Neural progenitor cell (in vitro differentiated cells): ENCODE measurements at places on chromosomes 2 and 18. TPM values are rescaled to one million over a fixed set of nuclear protein-coding genes. Genes with fewer than 3 reads are reported as not detected.

DNA sequence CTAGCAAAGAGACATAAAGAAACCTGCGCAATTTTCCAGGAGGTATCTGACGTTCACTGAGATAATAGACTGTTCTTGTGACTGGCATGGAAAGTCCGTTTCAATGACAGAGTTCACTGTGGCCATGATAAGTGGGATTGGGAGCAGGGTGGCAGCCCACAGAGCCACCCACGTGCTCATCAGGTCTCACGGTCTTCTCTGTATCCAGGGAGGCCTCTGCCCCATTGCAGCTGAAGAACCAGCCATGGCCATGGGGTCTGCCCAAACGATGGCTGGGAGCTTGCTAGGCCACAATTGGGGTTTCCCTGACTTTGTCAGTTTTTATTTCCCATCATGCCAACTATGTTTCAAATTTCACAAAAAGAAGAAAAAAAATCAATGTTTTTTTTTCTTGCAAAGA, 57.2 kb downstream of the PDCL3 start:
- DNase-seq, result no peak
- no peaks in the 10 kb centered on the region for H3K36me3 ChIP-seq
- no peaks in the 10 kb centered on the region for H3K27me3 ChIP-seq
- no peaks in the 10 kb centered on the region for H3K4me1 ChIP-seq

DNA sequence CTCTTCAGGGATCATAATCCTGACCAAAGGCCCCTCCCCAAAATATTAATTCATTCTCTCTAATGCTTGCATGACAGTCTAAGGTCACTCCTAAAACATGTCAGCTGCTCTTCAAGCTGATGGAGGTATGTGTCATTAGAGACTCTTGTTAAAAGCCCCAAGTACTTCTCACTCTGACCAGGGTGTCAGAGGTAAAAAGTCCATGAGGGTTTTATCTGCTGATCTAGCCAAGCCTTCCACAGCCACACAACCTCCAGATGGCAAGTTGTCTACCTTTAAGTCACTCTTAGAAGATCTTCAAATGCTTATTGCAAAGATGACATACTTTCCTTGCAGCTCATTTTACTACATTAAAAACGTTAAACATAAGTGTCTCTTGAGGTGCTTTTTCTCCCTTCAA, 83.6 kb upstream of the ETAA1 start:
- no peak for DNase-seq
- no peaks in the 10 kb centered on the region for H3K36me3 ChIP-seq
- peaks cover 5% of the 10 kb centered on the region for H3K4me1 ChIP-seq
- H3K27ac ChIP-seq, result no peak overlapping the region
- no peak overlapping the region for H3K4me3 ChIP-seq
- no peaks in the 10 kb centered on the region for H3K27me3 ChIP-seq

DNA sequence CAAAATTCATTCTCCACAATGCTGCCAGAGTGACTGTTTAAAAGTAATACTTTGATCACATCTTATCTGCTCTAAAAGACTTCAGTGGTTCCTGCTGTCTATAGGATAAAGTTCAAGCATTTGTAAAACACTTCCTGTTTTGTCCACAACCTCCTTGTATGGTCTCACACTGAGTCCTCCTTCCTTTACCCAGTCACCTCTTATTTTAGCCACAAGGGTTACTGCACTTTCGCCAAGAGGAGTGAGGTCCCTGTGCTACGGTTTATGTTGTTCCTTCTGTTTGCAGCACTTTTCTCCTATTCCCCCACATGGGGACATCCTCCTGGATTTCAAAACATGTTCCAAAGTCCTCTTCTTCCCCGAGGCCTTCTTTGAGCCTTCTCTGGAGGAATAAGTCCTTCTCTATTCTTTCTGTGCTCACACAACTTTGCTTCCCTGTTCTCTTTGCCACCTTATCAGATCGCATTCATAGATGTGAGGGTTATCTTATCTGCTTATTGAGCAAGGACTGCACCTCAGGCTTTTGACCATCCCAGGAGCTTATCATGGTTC, 112.2 kb upstream of the NABP1 start:
- DNase-seq, result no peak
- peaks cover under 1% of the 10 kb centered on the region for H3K4me1 ChIP-seq
- no peak overlapping the region for H3K27ac ChIP-seq

GRCh38 chr18:148841-149240, 9.5 kb upstream of the USP14 start:
- no peaks in the 10 kb centered on the region for H3K4me1 ChIP-seq
- H3K36me3 ChIP-seq, result no peaks in the 10 kb centered on the region
- DNase-seq, result no peak
- no peak overlapping the region for H3K4me3 ChIP-seq
- H3K27ac ChIP-seq, result no peak overlapping the region

- H3K4me3 ChIP-seq, result no peak overlapping the region
- no peak for DNase-seq
- H3K27ac ChIP-seq, result no peak overlapping the region
- no peaks in the 10 kb centered on the region for H3K36me3 ChIP-seq
- no peaks in the 10 kb centered on the region for H3K4me1 ChIP-seq
- H3K27me3 ChIP-seq, result no peaks in the 10 kb centered on the region
Measured at GRCh38 chr2:127138281-127138680, 31.3 kb upstream of the BIN1 start.

The CAVIN2 gene
- not detected in 2 replicates for total RNA-seq

The TACR1 gene
- total RNA-seq, result not detected in 2 replicates

The SAG gene
- 0.03 TPM in 1 of 2 replicates, not detected in the other for total RNA-seq

The PPIG gene
- total RNA-seq, result 50.0 and 88.4 TPM in 2 replicates

The DPY30 gene
- 110 and 199 TPM in 2 replicates for total RNA-seq

The ACSL3 gene
- total RNA-seq, result 80.6 and 106 TPM in 2 replicates

- DNase-seq, result peak; percentile 62
- peaks cover 10% of the 10 kb centered on the region for H3K4me1 ChIP-seq
- H3K36me3 ChIP-seq, result no peaks in the 10 kb centered on the region
- no peak overlapping the region for H3K27ac ChIP-seq
Measured at GRCh38 chr2:156986339-156986988, 271.0 kb upstream of the GALNT5 start.

- no peaks in the 10 kb centered on the region for H3K27me3 ChIP-seq
- no peak for DNase-seq
- H3K36me3 ChIP-seq, result peaks cover 3% of the 10 kb centered on the region
- H3K4me1 ChIP-seq, result no peaks in the 10 kb centered on the region
- no peak overlapping the region for H3K4me3 ChIP-seq
- H3K27ac ChIP-seq, result no peak overlapping the region
Measured at GRCh38 chr2:215425021-215425782, 10.7 kb downstream of the FN1 start.

- H3K4me1 ChIP-seq, result peaks cover 6% of the 10 kb centered on the region
- no peaks in the 10 kb centered on the region for H3K36me3 ChIP-seq
- no peaks in the 10 kb centered on the region for H3K27me3 ChIP-seq
- H3K27ac ChIP-seq, result no peak overlapping the region
- no peak for DNase-seq
Measured at GRCh38 chr2:216713691-216714336, 18.5 kb upstream of the IGFBP5 start.

The ARHGEF33 gene
- total RNA-seq, result 0.19 and 2.5 TPM in 2 replicates

- no peak for DNase-seq
- H3K4me1 ChIP-seq, result no peaks in the 10 kb centered on the region
Measured at GRCh38 chr2:121409388-121409787, 121.3 kb upstream of the RNU4ATAC start.

DNA sequence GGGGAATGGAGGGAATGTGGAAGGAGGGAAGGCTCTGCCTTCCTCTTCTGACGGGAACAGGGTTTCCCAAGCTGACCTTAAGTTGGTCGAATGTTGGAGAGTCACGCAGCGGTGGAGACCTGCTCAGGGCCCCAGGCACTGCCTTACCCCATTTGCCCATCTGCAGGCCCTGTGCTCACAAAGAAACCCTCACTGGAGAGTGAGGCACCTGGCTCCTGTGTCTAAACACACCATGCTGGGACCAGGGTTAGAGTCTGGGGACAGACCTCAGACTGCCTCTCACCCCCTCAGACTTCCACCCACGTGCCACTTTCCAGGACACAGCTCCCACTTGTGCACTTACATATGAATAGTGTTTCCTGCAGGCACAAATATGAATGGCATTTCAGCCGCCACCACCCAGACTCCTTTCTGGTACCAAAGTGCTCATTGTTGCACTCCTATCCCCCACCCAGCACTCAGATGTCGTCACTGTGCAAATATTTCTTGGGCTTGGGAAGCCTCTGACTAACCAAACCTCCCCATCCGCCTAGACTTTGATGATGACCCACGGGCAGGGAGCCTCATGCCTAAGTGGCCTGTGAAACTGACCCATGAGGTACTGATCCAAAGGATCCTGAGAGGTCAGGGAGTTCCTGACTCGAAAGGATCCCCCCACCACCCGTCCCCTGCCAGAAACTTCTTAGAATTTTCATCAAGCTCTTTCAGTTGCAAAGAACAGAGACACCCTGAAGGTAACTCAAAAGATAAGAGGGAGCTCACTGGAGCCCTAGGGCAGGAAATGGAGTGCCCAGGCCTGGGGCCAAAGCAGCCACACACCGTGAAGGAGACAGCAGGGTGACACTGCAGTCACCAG, 78.3 kb downstream of the STPG4 start:
- H3K27me3 ChIP-seq, result no peaks in the 10 kb centered on the region
- H3K27ac ChIP-seq, result no peak overlapping the region
- H3K4me1 ChIP-seq, result peaks cover 10% of the 10 kb centered on the region
- no peaks in the 10 kb centered on the region for H3K36me3 ChIP-seq
- H3K4me3 ChIP-seq, result no peak overlapping the region

- no peak overlapping the region for H3K27ac ChIP-seq
- H3K4me3 ChIP-seq, result no peak overlapping the region
- peaks cover 16% of the 10 kb centered on the region for H3K4me1 ChIP-seq
Measured at GRCh38 chr2:26462100-26462499, 15.8 kb downstream of the OTOF start.

The PRLH gene
- not detected in 2 replicates for total RNA-seq

GRCh38 chr2:122070241-122070731, 314.8 kb downstream of the TSN start:
- peak overlapping the region; percentile 8 for H3K27ac ChIP-seq
- no peaks in the 10 kb centered on the region for H3K27me3 ChIP-seq
- peaks cover 24% of the 10 kb centered on the region for H3K4me1 ChIP-seq
- H3K36me3 ChIP-seq, result no peaks in the 10 kb centered on the region

The MAP3K2 gene
- 24.5 and 27.7 TPM in 2 replicates for total RNA-seq

The NXPH2 gene
- 2.7 and 4.3 TPM in 2 replicates for total RNA-seq

The CNDP1 gene
- total RNA-seq, result not detected in 2 replicates

GRCh38 chr18:7742224-7742623, 175.1 kb downstream of the PTPRM start:
- H3K4me1 ChIP-seq, result peaks cover 12% of the 10 kb centered on the region
- no peaks in the 10 kb centered on the region for H3K36me3 ChIP-seq
- no peak overlapping the region for H3K27ac ChIP-seq
